DMS 273 treated with DMSO at 0.1 percent for 48 hours (cell line): ENCODE measurements at places on chromosomes 5 and 9.

- no peak for DNase-seq
Observed at GRCh38 chr9:69168709-69169217, 5.3 kb upstream of the TJP2 start.

- no peak for DNase-seq
Observed at GRCh38 chr5:143229896-143230675, 173.4 kb downstream of the NR3C1 start.

DNA sequence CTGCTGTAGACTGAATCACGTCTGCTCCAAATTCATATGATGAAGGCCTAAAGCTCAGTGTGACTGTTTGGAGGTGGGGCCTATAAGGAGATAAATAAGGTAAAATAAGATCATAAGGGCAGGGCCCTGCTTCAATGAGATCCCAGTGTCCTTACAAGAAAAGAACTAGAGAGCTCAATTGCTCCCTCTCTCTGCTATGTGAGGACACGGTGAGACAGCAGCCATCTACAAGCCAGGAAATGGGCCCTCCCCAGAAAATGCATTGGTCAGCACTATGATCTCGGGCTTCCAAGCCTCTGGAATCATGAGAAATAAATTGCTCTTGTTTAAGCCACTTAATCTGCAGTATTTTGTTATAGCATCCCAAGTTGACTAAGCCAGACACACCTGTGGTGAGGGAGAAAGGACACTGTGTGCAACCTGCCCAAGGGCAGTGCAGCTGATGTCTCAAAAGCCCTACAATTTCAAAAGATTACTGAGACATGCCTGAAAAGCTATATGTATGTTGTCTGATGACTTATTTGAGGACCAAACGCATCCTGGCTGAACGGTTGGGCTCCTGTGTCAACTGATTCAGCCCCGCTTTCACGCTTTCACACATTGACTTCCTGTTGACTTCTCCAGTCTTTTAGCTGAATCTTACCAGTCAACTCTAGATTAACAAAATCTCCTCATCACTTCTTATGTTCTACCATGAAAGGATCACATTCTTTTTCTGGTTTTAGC is 13.2 kb downstream of the GZMK start:
- no peak for DNase-seq

DNA sequence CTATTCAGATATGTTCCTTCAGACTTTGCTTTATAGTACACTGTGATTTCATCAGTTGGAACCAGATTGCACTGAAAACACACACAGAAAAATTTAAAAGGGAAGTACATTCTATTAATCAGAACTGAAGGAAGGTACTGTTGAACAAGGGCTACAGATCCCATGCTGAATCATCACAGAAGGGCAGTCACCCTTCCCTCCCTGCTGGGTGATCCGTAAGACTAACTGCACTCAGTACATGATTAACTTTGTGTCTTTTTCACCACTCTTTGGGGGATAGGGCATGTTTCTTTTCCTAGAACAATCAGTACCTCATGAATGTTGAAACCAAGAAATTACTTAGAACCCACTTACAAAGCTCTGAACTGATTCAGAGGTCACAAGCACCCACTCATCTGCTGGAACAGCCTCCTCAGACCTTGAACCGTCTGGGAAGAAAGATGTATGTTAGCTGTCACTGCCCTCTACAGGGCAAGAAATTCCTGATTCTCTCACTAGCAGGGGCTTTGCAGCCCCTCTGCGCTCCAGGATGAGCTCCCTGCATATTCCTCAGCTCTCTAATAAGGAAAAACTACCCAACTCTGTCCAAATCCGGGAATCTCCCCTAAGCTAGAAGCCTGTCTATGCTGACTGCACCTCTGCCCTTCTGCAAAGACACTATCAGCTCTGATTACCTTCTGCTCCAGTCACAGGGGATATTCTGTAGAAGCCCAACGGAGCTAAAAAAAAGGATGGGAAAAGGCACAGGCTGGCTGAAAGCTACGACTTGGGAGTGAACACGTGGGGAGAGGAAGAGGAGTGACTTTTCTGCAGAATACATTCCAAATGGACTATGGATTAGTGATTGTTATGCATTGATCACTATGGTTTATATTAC is 51.0 kb downstream of the IARS1 start:
- DNase-seq, result no peak

DNA sequence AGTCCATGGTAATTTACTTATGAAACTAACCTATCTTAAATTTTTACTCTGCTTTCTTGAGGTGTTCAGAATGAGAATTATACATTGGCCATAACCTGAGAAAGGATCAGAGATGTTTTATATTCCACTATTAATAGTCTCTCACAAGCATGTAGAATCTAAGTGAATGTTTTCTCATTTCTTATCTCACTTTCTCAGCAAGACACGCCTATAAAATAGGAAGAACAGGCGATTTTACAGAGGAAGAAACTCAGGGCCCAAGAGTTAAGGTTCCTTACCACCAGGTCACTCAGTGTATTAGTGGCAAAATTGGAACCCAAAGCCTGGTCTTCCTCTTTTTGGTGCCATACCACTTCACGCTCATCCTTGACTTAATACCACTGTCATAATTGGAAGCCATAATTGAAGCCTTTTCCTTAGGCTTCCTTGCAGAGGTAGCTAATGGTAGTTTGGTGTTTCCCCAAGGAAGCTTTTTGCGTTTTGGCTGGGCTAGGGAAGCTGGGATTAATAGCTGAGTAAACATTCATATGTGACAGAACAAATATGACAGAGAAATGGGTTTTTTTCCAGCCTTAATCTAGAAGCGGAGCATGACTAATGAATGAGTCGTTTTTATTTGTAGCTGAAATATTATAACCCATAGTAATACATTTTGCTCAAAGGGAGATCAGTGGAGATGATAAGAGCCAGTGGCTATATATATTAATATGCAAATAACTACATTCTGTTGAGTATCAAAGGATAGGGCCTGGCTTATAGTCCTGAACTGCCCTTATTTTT is 16.9 kb downstream of the HMGXB3 start:
- no peak for DNase-seq

- DNase-seq, result no peak
Observed at GRCh38 chr5:109803854-109804253, 114.1 kb downstream of the MAN2A1 start.

DNA sequence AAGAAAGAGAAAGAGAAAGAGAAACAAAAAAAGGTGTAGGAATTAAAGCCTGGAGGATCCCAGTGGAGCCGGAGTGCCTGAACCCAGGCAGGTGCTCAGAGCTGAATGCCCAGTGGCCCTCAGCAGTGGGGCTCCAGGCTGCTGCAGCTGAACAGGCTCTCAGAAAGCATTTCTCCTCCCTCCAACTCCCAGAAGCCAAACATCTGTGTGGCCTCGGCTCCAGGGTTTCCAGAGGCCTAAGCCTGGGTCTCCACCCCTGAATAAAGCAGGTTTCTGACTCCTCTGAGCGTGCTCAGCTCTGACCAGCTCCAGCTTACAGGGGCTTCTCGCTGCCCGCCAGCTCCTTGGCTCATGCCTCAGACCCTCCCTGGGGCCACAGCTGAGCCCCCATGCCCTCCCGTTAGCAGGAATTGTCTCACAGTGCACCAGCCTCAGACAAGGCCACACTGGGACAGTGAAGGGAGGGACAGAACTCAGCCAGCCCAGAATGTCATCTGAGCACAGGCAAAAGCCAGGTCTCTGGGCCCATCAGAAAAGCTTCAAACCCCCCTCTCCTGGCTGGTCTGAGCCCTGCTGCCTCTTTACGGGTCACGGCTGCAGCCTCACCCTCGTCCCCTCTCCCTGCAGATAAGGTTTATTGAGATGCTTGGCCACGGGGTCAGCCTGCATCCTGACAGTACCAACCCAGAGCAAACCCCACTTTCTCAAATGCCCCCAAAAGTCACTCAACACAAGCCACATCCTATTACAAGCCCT is 114.4 kb upstream of the PPP1R26 start:
- no peak for DNase-seq

DNA sequence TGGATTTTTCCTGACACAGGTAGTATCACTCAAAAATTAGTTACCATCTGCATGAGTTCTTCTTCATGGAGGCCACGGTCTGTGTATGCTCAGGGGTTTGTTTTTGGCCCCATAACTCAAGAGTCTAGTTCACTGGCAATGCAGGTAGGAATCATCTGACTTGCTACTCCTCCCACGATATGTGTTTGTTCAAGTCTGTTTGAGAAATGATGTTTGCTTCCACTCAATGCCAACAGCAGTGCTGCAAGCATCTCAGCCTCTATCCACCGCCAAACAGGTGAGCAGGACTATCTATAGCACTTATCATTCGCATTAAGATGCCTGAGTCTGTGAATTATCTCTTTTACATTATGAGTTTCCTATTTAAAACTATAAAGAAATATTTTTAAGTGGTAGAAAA is 264.8 kb upstream of the PTGER4 start:
- no peak for DNase-seq

GRCh38 chr9:129983891-129984290 is 59.1 kb downstream of the FNBP1 start:
- DNase-seq, result no peak

DNA sequence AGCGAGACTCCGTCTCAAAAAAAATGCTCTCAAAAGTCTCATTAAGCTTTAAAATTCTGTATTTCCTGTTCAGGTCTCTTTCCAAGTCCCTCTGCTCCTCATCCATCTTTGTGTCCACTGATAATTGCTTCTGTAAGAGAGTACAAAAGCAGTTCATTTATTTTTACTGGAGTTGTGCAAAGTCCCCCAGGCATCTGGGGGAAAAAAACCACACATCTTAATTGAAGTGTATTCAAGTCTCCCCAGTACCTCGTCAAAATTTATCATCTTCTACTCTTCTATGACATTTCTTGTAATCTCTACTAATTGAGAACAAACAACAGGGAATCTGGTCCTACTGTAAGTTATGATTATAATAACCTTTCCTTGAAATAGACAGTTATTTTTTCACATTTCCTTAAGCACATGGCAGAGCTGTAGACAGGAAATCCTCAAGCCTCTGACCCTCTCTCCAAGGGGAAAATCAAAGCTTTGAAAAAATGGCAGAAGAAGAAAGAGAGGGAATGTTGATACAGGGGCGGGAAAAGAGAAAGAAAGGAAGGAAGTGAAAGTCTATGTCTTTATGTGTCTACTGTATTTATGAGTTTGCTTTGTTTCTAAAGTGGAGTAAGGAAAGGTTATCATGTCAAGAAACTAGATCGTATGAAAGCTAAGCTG is 51.5 kb downstream of the RAI14 start:
- DNase-seq, result no peak

DNA sequence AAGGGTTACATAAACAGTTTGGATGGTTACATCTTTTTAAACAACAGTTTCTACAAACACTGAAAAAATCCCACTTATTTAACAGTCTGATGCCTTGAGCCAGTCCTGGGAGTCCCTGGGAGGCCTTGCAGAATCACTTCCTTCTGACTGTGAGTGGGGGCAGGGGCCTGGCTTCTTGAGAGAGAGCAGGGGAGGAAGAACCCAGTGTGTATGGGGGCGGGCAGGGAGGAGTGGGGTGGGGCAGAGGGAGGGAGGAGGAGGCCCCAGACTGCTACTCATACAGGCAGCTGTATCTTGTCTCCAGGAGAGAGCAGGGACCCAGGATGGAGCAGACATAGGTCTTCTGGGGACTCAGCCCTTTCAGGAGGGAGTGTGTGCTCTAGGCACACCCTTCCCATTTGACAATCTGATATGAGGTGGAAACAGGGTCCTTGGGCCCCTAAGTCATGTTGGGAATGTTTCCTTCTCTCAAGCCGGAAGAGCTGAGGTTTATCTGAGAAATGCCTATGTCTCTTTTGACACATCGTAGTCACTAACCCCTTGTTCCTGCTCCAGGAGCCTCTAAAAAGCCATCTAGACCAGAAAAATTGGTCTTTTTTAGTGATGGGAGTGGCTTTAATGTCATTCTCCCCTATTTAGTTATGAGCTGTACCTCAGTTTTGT is 52.8 kb downstream of the IRF1 start:
- DNase-seq, result no peak

DNA sequence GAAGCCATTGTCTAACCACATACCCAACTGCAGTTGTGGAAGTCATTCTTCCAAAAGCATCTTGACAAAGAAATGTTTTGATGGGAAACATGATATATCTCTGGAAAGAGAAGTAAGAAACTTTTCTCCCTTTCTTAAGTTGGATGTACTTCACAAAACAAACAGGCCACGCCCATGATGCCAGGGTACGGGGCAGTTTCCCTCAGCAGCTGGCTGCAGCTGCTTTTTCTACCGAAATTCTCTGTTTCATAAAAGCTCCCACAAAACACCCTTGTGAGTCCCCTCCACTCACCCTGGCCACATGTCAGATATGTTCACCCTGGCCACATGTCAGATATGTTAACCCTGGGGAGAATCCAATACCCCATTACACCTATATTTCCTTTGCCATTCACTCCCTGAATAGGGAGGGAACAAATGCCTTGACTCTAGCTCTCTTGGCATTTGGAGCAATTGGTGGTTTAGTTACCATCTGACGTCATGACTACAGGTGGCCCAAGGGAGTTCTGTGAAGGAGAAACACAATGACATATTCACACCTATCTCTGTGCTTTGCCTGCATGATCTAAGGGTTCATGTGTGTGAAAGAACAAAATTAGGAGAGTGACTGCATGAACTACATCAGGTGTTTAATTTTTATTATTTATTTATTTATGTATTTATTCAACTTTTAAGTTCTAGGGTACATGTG is 103.0 kb downstream of the AOPEP start:
- DNase-seq, result no peak

DNA sequence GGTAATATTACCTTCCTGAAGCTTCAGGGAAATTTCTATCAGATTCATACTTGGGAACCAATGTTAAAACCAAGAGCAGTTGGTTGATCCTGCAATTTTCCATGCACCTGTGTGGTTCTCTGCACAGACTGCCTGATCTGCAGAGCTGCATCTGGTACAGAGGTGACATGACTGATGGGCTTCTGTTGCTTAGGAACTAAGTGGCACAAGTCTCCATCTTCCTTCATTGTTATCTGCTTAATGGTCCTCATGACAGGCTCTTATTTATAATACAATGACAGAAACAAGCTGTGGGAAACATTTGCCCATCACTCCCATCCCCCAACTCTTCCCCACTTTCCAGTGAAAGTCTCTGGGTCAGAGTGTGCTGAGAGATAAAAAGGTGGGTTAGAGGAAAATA is 799.1 kb downstream of the TAF11L14 start:
- no peak for DNase-seq

- DNase-seq, result no peak
Observed at GRCh38 chr5:53929152-53929551, 368.7 kb downstream of the NDUFS4 start.

DNA sequence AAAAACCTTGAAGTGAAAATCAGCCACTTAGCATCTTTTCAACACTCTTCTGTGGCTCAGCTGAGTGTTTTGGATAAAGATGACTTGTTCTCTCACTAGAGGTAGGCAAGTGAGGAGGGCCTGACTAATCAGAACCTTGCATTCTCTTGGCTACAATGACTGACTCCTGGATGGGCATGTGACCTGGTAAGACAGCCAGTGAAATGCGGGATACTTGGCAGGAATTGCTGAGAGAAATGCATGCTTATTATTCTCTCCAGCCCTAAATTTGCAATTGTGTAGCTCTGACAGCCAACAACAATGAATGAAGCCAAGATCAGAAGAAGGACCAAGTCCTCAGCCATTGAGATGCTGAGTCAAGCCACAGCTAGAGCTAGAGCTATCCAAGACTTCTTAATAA is 490.5 kb upstream of the ZNF608 start:
- DNase-seq, result no peak

GRCh38 chr9:133676450-133676849 is 40.3 kb downstream of the DBH start:
- no peak for DNase-seq

- no peak for DNase-seq
Observed at GRCh38 chr9:132235894-132236661, 74.2 kb downstream of the NTNG2 start.
